ENCODE measurements at places on chromosomes 6 and 20. TPM values are rescaled to one million over a fixed set of nuclear protein-coding genes. Genes with fewer than 3 reads are reported as not detected.

GRCh38 chr6:18240230-18240629 lies 24.1 kb downstream of the DEK start:
- no peak for DNase-seq

DNA sequence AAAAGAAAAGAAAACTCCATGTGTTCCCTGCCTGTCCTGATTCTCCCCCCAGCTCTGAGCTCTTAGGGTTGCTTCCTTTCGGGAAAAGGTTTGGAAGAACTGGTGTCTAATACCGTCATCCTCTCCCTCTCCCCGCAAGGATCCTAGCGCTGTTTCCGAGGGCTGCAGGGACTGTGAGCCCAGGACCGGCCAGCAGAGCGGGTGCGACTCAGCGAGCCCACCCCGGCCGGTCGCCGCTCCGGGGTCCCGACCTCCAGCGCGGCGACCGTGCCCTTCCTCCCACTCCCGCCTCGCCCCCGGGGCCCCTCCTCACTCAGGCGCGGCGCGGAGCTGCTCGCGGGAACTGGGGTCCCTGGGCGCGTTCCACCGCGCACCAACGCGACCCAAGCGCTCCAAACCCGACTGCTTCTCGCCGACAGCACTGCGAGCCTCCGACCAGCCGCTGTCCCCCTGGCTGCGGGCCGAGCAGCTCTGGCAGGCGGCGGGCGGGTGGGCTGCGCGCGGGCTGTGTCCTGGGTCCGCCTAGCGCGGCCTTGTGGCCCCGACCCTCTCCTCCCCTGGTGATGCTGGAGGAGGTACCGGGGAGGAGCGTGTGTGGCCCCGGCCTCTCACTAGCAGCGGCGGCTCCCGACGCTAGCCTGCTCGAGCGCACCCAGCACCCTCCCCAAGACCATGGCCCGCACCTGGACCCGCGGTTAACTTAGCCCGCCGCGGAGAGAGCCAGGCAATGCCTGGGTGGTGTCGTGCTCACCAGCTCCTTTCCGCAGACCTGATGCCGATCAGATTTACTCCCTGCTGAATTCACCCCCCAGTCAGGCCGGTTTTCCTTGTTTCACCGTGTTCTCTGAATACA lies at the start of gene PLA2G7:
PLA2G7 (minus strand) TSS at position 509 of the 853 bp plus-strand sequence. CDS start 12,484 bp downstream, outside the sequence.
- no peak for DNase-seq

DNA sequence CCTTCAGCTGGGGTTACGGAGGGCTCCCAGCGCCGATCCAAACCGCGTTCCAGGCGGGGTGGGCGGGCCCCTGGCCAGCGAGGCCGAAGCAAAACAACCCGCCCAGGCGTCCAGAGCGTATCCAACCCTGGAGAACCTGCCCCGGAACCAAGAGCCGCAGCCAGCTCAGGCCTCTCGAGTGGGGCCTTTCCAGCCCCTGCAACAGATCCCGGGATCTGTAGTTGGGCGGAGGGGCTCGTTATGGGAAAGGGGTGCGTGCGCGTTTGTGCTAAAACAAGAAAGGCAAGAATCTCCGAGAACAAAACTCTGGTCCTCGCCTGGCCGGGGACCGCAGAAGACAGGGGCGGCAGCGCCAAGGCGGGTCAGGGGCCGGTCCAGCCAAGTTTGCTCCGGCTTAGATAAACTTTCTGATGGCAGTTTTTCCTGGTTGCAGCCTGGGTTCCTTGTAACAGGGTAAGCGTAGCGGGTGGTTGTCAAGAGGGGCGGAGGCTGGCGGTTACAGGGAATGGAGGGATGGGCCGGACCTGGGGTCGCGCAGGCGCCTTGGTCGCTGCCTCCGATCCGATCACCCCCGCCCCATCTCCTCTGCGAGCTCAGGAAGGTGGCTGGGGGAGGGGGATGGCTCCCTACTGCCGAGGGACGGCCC lies 448 bp upstream of the RIN2 start:
- DNase-seq, result no peak

DNA sequence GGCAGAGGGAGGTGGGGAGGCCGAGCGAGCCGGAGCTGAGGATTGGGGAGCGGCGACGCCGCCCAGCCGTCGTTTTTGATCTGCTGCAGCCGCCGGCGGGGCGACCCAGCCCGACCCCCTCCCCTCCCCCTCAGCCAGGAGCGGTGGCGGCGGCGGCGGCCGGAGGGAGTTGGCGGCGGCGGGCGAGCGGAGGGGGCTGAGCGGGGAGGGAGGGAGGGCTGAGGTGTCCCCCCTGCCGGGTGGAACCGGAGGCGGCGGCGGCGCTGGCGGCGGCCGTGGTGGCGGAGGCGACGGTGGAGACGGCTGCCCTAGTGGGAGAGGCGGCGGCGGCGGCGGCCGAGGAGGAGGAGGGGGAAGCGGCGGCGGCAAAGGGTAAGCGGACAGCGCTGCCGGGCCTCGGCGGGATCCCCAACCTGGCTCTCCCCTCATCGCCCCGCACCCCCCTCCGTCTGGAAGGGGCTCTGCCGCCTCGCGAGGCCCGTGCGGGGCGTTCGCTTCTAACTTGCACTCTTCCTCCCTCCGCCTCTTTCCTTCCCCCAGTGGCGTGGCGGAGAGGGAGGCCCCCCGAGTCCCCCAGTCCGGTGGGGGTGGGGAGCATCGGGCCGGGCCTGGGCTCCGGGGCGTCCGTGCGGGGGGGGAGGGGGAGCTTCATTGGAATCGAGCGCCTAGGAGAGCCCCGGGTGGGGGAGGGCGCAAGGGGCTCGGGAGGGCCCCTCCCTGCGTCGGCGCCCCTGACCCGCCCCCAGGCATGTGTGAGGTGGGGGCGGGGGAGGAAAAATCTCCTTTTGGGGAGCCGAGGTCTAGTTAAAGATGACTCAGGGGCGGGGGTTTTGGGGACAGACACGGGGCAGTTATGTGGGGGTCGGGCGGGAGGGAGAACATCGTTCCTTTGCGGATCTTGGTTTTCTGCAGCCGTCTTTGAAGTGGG lies at the start of gene TAB2:
TAB2 (plus strand) TSS at position 69 of the 928 bp plus-strand sequence. CDS start 52,286 bp downstream, outside the sequence.
- DNase-seq, result no peak

DNA sequence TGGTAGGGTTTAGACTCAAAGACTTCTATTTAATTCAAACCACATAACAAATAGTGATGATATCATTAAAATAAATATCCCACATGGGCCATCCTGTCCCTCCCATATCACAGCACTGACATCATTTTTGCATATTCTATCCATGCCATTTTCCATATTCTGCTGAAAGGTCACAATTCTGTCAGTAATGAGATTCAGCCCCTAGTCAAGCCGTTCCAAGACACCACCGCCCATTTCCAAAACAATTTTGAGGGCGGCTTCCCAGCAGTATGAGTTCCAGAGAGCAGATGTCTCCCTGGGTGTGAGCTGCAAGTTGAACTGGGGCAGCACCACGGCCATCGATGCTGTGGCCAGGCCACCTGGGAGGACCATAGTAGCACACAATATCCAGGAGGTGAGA lies 65.1 kb upstream of the PLEKHG1 start:
- no peak for DNase-seq

- no peak for DNase-seq
These were observed 42.8 kb downstream of the LAMA2 start for GRCh38 chr6:128925765-128926164.

GRCh38 chr6:9789201-9789600 lies 625.7 kb downstream of the TFAP2A start:
- no peak for DNase-seq

DLK2 gene
- 0.38 TPM for total RNA-seq

MAPK13 gene
- total RNA-seq, result 52.5 TPM

NKX2-4 gene
- not detected for total RNA-seq

DNA sequence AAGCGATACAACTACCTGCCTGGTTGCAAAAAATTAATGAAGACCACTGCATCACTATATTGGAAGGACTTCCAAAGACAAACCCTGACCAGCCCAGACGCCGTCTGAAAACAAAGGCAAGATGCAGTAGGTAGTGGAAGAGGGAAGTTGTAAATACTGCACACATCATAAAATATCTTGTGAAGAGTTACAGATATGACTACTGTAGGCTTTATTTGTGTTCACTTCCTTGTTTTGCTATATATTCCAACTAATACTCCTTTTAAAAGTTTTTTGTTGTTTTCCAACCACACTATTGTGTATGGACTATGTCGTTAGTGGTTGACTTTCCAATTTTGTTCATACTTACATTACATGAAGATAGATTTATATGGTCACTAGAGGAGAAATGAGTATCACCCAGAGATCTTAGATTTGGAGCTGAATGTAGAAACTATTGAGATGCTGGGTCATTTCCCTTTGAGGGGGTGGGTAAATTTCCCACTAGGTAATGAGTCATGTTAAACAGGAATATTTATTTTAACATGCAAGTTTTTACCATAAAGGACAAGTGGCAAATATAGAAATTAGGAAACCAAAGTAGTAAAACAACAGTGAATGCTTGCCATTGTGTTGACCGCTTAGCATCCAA lies 16.6 kb upstream of the TXLNB start:
- no peak for DNase-seq

SFTA2 gene
- total RNA-seq, result 0.93 TPM

DNA sequence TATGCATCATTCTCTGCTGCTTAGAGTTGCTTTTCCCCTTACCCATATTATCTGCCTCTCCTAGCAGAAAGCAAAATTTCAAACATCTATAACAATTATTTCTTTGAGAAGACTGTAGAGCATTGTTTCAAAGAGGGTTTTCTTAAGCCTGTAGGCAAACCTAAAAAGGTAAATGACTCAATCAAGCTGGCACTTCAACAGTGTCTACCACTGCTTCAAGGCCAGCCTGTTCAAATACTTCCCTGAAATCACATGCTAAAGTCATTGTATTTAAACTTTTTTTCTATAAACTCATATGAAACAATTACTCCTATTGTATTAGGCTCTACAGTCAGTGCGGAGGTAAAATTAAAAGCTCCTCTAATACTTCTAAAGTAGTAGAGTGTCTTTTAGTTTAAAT lies 87.1 kb downstream of the OGFRL1 start:
- DNase-seq, result no peak

DNA sequence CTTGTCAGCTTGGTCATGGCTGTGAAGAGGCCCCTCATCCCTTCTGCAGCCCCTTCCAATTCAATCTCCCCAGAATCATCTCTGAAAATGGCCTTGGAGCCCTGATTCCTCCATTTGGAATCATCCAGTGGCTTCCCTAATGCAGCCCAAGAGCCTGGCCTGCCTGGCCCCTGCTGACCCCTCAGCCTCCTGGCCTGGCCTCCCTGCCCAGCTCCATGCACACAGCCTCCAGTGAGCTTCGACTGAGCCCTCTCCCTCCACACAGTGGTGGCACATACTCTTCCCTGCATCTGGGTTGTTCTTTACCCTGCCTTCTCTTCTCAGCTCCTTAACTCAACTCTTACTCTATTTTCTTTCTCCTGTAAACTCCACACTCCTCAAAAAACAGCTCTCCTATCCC lies 120.9 kb downstream of the ANKRD60 start:
- no peak for DNase-seq

- no peak for DNase-seq
These were observed 44.5 kb downstream of the RBM38 start for GRCh38 chr20:57435498-57436222.

DNA sequence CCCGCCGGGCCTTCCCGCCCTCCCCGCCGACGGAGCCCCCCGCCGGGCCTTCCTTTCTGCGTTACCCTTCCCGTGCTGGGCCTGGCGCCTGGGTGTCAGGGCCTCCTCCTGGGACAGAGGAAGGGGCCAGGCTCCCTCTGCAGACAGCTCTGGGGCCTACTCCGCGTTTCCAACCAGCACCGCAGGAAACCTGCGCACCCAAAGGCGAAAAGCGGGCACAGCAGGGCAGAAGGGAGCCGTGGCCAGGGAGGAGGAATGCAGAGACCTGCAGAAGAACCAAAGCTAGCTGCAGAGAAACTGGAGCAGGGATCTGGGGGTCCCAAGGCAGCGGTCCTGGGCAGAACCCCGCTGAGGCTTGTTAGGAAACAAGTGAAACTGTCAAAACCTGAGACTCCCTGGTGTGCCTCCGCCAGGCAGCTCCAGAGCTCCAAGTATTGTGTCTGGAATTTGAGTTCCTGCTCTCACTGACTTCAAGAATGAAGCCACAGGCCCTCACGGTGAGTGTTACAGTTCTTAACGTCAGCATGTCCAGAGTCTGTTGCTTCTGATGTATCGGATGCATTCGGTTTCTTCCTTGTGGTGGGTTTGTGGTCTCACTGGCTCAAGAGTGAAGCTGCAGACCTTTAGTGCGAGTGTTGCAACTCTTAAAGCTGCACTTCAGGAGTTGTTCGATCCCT lies 33.3 kb downstream of the IRF4 start:
- no peak for DNase-seq

DDX43 gene
- total RNA-seq, result not detected

DNA sequence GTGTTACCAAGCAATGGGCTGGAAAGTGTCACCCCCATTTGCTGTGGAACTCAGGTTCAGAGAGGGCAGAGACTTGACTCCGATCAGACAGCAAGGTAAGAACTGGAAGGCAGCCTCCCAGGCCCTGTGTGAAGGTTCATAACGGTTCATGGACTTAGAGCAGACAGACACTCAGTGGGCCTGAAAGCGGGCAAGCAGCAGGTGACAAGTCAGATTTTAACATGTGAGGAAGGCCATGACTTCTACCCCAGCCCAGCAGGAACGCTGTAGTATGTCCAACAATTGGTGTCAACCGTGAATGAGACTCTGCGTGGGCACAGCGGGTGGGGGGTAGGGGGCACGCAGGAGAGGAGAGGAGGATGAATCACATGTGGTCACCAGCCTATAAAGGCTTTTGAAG lies 217.6 kb upstream of the SNX9 start:
- DNase-seq, result no peak

ADGB gene
- not detected for total RNA-seq

DNA sequence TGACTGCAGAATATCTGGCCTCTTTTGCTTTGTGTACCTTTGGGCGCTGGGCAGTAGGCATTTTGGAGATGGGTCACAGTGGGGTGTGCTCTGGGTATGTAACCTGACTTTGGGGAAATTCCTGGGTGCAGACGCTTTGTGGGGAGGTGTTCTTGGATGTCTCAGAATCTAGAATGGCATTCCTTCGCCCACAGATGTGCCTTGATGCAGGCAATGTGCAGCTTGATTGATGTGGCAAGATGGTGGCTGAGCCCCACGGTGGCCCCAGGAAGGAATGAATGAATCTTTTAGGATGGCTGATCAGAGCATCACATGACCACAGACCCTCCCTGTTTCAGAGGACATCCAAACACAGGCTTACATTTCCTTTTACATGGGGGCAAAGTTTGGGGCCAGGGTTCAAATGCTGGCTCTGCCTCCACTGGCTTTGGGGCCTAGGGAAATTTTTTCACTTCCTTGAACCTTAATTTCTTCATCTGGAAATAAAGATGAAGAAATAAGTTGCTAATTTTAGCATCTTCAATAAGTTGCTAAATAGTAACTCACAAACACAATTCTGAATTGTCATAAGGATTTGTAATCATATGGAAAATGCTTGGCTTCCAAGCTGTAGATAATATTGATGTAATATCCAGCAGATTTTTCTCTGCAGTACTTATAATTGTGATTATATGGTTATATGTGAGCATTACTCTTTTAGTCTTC lies 5.6 kb downstream of the PPP1R16B start:
- no peak for DNase-seq

DPPA5 gene
- total RNA-seq, result not detected

DNA sequence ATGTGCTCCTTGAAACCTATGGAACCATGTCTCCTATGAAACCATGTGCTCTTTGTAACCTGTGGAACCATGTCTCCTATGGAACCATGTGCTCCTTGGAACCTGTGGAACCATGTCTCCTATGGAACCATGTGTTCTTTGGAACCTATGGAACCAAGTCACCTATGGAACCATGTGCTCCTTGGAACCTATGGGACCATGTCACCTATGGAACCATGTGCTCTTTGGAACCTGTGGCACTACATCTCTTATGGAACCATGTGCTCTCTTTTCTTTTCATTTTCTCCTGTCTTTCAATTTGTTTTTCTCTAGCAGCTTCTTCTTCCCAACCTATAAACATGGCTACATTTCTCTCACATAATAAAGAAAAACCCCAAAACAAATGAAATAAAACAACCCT lies 11.9 kb upstream of the CCN2 start:
- DNase-seq, result no peak

GRCh38 chr6:113763876-113764275 lies 93.3 kb upstream of the MARCKS start:
- peak; percentile 72 for DNase-seq

All from GM12878 (cell line).